ENCODE measurements at places on chromosomes 13 and 19. TPM values are rescaled to one million over a fixed set of nuclear protein-coding genes. Genes with fewer than 3 reads are reported as not detected.

DNA sequence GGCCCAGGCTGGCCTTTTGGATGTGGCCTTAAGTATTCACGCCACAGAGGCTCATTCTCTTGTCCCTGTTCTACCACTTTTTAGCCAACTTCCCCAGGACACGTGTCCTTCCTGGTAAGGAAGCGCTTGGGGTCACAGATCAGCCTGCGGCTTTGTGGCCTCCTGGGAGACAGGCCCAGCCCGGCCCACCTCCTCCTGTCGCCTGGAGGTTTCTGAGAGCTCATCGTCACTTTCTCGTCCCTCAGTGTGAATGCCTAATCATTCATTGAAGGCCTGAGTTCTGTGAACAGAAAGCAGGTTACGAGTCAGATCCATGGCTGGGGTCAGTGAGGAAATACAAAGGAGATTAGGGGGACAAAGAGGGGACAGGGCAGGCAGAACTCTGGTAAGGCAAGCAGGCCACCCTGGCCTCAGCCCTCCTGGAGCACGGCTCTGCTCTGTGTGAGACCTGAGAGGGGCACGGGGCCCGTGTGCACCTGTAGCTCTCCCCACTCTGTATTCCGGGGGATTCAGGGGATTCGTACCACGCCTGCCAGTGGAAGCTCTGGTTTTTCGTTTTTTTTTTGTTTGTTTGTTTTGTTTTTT is 38.6 kb upstream of the TSHZ3 start:
- DNase-seq: no peak

- DNase-seq: no peak
These were observed 178.3 kb downstream of the EFNB2 start for GRCh38 chr13:106357198-106357597.

DNA sequence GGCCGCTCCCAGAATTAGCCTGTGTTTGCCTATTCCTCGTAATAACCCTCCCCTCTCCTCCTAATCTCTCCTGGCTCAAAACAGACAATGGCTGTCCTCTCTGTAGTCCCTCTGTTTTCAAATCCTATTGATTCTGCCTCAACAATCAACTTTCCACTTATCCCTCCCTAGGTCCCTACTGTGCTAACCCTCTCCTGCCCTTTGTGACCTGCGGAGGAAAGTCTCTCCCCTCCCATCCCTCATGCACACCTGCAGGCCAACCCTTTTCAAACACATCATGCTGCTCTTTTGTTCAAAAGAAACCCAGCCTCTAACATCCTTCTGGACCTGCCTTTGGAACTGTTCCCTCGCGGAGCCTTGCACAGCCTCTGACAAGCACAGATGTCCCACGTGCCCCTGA is 37.3 kb downstream of the CILP2 start:
- no peak for DNase-seq

DNA sequence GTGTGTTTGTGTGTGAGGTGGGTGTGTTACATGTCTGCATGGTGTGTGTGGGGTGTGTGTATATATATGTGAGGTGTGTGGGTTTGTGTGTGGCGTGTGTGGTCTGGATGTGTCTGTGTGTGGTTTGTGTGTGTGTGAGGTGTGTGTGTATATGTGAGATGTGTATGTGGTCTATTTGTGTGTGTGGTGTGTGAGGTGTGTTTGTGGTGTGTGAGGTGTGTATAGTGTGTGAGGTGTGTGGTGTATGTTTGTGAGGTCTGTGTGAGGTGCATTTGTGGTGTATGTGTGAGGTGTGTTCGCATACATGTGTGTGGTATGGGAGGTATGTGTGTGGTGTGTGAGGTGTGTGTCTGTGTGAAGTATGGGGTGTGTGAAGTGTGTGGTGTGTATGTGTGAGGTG is 12.5 kb upstream of the TNFRSF19 start:
- no peak for DNase-seq

DNA sequence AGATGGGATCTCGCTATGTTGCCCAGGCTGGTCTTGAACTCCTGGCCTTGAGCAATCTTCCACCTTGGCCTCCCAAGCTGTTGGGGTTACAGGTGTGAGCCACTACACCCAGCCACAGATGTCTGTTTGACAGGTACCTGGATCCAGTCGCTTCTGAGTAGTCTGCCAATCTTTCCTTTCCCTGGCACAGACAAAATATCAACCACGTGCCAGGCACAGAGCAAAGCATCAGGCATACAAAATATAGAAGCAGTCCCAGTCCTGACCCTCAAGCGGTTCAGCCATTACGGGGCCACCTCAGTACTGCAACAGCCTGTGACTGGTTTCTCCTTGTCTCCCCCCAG is 3.8 kb downstream of the ELAVL1 start:
- no peak for DNase-seq

DNA sequence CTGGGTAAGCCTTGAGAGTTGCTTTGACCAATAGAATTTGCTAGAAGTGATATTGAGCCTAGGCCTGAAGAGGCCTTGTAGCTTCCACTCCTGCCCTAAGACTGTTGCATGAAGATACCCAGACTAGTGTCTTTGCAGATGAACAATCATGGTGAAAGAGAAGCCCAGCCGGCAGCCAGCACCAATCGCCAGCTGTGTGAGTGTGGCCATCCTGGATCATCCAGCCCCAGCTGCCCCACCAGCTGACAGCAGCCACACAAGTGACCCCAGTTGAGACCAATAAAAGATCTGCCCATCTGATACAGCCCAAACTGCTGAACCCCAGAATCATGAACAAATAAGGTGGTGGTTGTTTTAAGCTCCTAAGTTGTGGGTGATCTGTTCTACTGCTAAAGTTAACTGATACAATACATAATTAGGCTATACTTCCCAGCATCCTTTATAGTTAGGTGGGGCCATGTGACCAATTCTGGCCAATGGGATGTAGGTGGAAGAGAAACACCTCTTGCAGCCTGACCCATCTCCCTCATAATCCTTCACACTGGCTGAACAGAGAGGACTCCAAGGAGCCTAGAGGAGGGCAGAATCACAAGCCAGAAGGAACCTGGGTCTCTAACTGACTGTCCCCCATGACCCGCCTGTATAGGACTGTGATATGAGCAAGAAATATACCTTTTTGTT is 9.4 kb upstream of the ZNF428 start:
- no peak for DNase-seq

SERPINE3 gene
- total RNA-seq: not detected

PEAK3 gene
- total RNA-seq: 0.06 TPM

KCNN4 gene
- 3.1 TPM for total RNA-seq
